Mucosa of gallbladder (tissue), 1 donor: ENCODE measurements at places on chromosomes 16 and 17. TPM values are rescaled to one million over a fixed set of nuclear protein-coding genes. Genes with fewer than 3 reads are reported as not detected.

DNA sequence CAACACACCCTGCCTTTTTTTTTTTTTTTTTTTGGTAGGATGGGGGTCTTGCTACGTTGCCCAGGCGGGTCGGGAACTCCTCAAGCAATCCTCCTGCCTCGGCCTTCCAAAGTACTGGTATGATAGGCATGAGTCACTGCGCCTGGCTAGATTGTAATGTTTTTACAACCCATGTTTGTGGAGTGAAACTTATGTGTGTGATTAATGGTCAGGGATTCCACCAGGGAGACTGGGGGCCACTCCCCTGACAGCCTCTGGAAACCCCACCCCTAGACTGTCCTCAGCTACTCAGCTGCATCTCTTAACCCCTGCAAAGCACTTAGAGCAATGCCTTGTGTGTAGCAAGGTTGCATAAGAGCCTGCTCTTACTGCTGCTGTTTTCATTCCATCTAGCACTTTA is 220.5 kb downstream of the PARN start:
- no peak for DNase-seq

GRCh38 chr16:4322121-4323052 is 6.5 kb downstream of the GLIS2 start:
- peak; percentile 46 for DNase-seq

DNA sequence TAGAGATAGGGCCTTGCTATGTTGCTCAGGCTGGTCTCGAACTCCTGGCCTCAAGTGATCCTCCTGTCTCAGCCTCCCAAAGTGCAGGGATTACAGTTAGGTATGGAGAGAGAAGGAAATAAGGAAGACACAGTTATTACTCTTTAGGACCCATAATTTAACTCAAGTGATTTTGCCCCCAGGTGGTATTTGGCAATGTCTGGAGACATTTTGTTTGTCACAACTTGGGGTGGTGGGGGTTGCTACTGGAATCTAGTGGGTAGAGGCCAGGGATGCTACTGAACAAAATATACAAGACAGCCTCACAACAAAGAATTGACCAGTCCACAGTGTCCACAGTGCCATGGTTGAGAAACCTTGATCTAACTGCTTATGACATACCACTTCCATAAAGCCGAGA is 64.1 kb downstream of the PRKCB start:
- DNase-seq = no peak

The DNAI2 gene
- total RNA-seq = 0.32 TPM

The TBC1D28 gene
- not detected for total RNA-seq
